Activated CD8-positive, alpha-beta memory T cell treated with anti-CD3 and anti-CD28 coated beads, Interleukin-2, amount 10 ng/mL, durations not matched to agents 7 days and 5 days (primary cell): ENCODE measurements at places on chromosomes 11 and 22. TPM values are rescaled to one million over a fixed set of nuclear protein-coding genes. Genes with fewer than 3 reads are reported as not detected.

The WBP2NL gene
- 0.91 TPM for total RNA-seq

The OR6A2 gene
- not detected for total RNA-seq

GRCh38 chr11:62556108-62556874, 9.7 kb upstream of the AHNAK start:
- H3K36me3 ChIP-seq: peaks cover 29% of the 10 kb centered on the region
- peak overlapping the region; percentile 96 for H3K27ac ChIP-seq

DNA sequence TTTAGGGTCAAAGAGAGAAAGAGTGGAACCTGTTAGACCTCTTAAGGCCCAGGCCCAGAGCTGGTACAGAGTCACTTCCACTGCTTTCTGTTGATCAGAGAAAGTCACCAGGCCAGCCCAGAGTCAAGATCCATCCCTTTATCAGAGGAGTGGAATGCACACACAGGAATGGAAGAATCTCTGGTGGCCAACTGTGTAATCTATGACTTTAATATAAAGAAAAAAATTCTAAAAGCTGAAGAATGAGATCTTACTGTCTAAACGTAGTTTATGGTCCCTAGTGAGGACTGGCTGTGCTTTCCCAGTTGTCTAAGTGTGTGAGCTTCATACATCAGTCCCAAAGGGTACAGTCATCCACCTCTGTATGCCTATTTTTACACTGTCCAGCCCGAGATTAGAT, 51.0 kb downstream of the PPFIBP2 start:
- no peak overlapping the region for H3K27ac ChIP-seq
- H3K4me1 ChIP-seq: no peaks in the 10 kb centered on the region
- no peaks in the 10 kb centered on the region for H3K36me3 ChIP-seq
- H3K27me3 ChIP-seq: no peaks in the 10 kb centered on the region

DNA sequence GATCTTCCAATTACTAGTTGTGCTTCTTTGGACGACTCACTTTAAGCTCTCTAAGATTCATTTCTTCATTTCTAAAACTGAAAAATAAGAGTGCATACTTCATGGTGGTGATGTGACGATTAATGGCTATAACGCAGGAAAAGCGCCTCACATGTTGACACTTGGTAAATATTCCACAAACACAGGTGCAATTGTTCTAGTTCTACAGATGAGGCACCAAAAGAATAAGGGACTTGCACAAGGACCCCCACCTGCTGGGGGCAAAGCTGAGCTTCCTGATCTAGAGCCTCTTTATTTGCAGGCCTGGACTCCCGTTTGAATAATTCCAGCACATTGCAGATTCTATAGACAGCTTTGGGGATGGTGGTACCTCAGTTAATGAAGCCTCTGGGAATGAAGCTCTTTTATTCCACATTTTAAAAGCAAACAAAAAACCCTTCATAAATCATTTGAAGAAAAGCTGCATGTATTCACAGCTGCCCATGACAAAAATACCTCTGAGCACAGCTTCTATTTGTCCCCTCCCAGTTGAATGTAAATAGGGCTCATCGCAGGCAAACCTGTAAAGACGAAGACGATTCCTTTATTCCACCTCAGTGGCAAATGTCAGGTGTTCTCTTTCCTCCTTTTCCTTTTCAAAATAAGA, 14.9 kb upstream of the CADM1 start:
- H3K4me1 ChIP-seq: no peaks in the 10 kb centered on the region
- DNase-seq: no peak
- H3K27me3 ChIP-seq: peaks cover 3% of the 10 kb centered on the region
